Activated naive CD4-positive, alpha-beta T cell treated with anti-CD3 and anti-CD28 coated beads, Interleukin-2, amount 50 U/mL, for 16 hours (primary cell): ENCODE measurements at places on chromosomes 13 and 19.

DNA sequence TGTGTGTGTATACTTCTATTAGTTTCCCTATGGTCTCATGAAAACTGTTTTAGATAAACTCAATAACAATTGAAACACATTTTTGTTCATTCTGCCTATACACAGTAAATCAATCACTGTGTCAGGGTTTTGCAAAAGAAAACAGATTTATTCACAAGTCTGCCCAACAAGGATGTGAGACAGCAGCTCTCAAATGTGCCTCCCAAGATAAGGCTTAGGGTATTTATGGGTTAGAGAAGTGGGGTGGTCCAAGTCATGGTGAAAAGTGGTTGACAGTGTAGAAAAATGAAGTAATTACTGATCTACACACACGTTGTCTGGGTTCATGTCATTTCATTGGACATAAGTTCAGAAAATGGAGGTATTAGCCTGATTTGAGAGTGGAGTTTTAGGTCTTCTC lies 844.6 kb downstream of the SLITRK6 start:
- no peak for DNase-seq

- DNase-seq, result no peak
These were observed 17.0 kb upstream of the RUBCNL start for GRCh38 chr13:46403851-46404732.

- DNase-seq, result no peak
These were observed 59.3 kb upstream of the WDFY2 start for GRCh38 chr13:51524829-51525566.

DNA sequence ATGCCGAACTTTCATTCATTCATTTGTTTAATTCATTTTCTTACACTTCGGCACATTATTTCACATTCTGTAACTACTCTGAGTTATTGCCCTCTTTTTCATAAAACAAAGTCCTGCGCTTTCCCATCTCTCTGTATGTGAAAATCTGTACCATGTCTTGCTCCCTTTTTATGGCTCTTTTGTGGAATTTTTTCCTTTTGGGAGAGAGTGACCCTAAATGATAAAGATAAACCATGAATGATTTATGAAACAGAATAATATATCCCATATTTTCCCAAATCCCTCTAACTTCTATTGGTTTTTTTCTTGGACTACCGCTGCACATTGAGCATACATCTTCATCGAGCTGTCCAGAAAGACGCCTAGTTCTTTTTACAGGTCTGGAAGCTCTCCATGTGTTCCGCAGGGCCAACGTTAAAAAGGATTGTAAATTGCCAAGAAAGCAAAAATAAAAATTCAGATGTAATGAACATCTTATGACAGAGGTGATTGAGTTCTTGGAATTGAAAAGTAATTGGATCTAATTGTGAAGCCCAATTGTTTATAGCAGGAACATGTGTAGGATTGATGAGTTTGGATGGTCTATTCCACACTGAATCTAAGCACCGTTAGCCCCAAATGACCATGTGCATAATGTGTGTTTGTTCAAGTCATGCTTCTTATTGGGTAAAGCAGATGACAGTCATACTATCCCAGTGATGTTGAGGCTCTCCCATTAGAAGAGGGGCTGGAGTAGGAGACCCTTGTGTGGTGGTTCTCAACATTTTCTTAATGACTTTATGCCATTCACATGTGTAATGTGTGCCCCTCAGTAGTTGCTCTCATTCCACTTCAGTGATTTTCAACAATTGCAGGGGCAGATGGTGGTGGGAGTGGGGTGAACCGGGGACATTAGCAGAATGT lies 378.9 kb downstream of the DLEU7 start:
- DNase-seq, result no peak

DNA sequence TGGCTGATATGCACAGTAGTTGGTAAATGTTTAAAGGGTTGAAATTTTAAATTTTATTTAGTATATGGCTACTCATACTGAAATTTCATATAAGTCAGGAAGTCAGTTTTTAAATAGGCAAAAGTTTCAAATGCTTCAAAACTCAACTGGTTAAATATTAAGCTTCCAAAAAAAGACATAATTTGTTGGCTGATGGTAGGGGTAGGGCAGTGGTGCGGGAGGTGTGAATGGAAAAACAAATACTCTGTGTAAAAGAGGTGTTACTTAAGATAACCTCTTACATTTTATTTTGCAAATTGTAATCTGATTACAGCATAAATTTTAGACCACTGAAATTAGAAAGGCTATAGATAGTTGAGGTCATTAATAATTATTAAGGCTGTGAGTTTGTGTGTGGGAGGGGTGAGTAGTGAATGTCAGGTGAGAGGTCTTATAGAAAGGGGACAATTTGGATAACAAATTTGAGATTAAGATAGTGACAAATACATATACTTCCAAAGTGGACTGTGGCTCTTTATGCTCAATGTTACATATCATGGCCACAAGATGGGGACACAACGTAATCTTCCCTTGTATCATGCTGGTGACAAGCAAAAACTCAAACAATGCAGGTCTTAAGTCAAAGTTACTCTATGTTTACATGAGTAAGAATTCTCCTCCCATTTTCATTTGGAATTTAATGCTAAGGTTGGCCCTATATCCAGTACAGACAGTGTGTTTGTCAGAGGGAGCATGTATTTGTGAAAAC lies 36.6 kb upstream of the OXGR1 start:
- no peak for DNase-seq
